ENCODE measurements at places on chromosomes 13 and 19. TPM values are rescaled to one million over a fixed set of nuclear protein-coding genes. Genes with fewer than 3 reads are reported as not detected.

Gene TMEM145
- total RNA-seq, result 5.0 TPM

DNA sequence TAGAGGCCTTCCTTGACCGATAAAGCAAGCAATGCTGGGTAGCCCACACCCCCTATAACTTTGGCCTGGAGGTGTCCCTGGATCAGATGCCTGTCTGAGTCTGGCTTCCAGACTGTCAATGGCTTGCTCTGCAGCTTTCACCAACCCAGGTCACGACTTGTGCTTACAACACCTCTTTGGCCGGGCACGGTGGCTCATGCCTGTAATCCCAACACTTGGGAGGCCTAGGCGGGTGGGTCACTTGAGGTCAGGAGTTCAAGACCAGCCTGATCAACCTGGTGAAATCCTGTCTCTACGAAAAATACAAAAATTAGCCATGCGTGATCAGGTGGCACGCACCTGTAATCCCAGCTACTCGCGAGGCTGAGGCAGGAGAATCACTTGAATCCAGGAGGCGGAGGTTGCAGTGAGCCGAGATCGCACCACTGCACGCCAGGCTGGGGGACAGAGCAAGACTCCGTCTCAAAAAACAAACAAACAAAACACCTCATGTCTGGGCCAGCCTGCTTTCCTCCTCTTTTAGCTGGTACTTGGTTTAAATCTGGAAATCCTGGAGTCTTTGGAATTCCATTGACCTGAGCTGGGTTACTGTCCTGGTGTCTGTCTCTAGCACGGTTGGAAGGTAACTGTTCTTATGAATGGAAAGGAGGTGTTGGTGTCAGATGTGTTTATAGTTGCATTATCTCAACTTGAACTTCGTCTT is 10.3 kb upstream of the GARRE1 start:
- no peaks in the 10 kb centered on the region for H3K36me3 ChIP-seq
- H3K4me1 ChIP-seq, result no peaks in the 10 kb centered on the region
- no peak overlapping the region for H3K4me3 ChIP-seq
- no peaks in the 10 kb centered on the region for H3K27me3 ChIP-seq

Gene CLDN10
- total RNA-seq, result 41.2 TPM

DNA sequence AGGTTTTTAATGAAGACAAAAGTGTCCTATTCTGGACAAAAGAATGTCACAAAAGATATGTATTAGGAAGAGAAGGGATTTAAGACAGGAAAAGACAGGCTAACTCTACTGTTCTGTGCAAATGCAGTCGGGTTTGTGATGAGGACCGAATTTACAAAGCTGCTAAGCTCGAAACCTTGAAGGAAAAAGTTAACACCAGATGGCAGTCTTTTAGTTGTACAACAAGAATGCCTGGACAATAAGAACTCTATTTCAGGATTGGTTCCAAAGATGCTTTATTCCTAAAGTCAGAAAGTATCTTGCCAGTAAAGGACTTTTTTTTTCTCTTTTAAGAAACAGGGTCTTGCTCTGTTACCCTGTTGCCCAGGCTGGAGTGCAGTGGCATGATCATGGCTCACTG is 51.1 kb downstream of the HS6ST3 start:
- DNase-seq, result no peak
- no peak overlapping the region for H3K4me3 ChIP-seq
- H3K27ac ChIP-seq, result no peak overlapping the region
- H3K36me3 ChIP-seq, result no peaks in the 10 kb centered on the region
- no peaks in the 10 kb centered on the region for H3K27me3 ChIP-seq

DNA sequence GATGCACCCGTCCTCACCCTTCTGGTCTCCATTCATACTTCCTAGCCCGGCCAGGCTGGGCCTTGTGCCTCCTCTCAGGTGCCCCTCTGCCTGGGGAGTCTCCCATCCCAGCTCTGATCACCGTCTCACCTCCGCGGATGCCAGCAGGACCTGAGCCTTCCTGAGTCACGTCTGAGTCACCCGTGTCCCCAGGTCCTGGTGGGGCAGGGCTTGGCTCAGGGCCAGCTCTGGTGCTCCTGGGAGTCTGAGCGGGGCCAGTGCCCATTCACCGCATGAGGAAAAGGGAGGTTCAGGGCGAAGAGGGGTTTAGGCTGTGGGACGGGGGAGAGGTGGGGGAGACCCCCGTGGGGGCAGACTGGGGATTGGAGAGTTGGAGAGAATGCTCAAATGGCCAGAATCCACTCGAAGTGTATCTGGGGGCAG is 593 bp downstream of the ATP8B3 start:
- H3K4me3 ChIP-seq, result peak overlapping the region; percentile 61
- peaks cover 2% of the 10 kb centered on the region for H3K4me1 ChIP-seq
- no peak for DNase-seq
- H3K27me3 ChIP-seq, result peaks cover 3% of the 10 kb centered on the region
- peaks cover 4% of the 10 kb centered on the region for H3K36me3 ChIP-seq

Gene SBNO2
- total RNA-seq, result 37.4 TPM

Gene OLFM2
- total RNA-seq, result 68.2 TPM
